HuH-7 (cell line): ENCODE measurements at places on chromosomes 11 and 22.

DNA sequence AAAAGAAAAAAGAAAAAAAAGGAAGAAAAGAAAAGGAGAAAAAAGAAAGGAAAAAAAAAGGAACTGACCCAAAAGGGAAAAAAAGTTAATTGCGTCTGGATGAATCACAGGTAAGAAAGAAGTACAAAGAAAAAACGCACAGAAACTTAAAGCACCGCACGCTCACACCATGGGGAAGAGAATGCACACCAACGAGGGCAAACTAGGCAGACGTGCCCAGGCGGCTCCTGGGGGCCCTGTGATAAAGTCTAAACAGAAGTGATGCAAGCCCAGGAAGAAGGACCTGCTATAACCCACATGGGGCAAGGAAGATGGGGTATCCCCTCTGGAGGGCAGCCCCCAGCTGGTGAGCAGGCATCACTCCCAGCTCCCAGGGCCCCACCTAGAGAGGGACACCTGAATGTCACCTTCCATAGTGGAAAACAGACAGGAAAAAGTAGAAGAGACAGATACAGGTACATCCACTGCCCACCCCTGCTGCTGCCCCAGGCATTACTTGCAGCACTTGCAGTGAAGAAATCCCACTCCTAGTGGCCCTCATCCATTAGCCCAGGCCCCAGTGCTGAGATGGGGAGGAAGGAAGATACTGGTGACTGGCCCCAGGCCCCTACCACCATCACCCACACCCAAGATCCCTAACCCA lies 28.9 kb downstream of the NAP1L4 start:
- no peak for DNase-seq

GRCh38 chr22:32854351-32854804 lies 52.9 kb downstream of the TIMP3 start:
- no peak for DNase-seq

- no peak for DNase-seq
Observed at GRCh38 chr11:45423036-45423435, 136.9 kb upstream of the SYT13 start.

GRCh38 chr22:19808873-19809478 lies 45.7 kb downstream of the GNB1L start:
- DNase-seq, result no peak

DNA sequence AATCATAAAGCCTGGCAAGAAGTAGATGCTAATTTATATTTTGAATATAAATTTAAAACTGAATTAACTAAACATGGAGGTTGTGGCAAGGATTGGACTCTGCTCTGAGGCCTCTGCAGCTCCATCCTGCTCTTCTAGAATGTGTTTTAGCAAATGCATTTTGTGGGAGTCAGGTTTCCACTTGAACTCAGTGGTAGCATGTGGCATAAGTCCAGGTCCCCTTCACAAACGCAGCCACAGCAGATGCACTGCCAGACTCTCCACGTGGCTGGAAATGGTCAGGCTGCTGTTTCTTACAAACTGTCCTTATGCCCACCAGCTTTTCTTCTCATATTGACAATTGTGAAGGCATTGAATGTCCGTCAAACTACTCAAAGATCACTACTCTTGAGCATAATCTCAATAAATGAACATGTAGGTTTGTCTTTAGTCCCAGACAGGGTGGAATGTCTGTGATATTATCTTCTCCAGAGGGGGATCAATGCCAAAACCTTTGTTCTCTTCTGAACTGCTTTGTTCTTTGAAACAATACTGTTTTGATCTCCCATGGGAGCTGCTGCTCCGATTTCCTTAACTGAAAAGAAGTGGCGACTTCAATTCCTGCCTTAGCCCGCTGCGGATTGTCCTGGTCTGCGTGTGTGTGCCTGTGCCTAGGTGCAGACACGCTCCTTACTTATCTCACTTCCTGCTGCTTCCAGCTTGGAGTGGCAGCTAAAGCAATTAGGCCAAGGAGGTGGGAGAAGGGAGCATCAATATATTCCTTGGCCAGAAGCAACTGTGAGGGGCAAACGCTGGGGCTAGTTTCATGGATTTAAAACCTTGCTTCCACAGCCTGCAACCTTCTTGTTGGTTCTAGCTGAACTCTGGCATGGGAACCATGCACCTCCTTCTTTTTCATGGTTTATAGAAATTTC lies 24.2 kb downstream of the EIF4G2 start:
- DNase-seq, result no peak

DNA sequence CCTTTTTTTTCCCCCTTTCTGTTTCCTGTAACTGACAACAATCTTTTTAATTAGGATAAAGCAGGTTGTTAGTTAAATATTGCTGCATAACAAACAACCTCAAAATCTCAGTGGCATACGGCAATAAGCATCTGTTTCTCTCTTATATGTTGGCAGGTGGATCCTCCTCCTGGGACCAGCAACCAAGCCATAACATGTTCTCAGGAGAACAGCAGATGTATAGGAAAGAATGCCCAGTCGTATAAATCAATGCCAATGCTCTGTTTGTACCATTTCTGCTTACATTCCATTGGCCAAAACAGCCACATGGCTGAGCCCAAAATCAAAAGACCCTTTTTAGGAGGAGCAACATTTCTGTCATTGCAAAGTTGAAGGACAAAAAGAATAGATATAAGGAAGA lies 445.7 kb downstream of the AASDHPPT start:
- no peak for DNase-seq

GRCh38 chr11:58928691-58929090 lies 10.6 kb upstream of the GLYATL1 start:
- peak; percentile 11 for DNase-seq

- DNase-seq, result no peak
Observed at GRCh38 chr11:99920956-99921355, 766.1 kb upstream of the ARHGAP42 start.

GRCh38 chr11:17164361-17165246 lies 43.2 kb downstream of the PIK3C2A start:
- DNase-seq, result peak; percentile 29

DNA sequence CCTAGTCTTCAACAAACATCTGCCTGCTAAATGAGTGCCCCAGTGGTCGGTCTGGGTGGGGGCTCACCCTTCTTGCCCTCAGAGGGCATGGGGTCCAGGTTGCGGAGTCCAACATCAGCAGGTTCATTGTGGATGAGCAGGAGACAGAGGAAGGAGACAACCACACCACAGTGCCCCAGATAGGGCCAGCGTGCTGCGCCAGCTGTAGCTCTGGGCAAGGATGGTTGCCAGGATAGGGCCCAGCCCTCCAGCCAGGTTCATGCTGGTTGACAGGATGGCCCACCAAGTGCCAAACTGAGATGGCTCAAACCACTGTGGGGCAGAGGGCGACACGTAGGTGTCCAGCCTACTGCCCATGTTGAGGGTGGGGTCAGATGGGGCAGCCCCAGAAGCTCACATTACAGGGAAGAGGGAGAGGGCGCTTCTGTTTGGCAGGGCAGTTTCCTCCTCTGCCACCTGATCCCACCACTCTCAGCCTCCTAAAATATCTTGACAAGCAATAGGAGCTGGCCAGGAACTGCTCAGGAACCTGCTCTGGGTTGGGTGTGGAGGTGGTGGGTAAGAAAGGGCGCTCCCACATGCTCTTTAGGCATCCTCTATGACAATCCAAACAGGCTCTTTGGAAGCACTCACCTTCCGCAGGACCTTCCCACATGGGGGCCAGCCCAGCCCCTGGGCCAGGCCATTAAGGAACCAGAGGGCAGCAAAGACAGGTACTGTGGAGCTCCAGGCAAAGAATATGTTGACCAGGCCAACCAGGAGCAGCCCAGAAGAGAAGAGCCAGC lies 2.9 kb downstream of the SLC37A4 start:
- no peak for DNase-seq

DNA sequence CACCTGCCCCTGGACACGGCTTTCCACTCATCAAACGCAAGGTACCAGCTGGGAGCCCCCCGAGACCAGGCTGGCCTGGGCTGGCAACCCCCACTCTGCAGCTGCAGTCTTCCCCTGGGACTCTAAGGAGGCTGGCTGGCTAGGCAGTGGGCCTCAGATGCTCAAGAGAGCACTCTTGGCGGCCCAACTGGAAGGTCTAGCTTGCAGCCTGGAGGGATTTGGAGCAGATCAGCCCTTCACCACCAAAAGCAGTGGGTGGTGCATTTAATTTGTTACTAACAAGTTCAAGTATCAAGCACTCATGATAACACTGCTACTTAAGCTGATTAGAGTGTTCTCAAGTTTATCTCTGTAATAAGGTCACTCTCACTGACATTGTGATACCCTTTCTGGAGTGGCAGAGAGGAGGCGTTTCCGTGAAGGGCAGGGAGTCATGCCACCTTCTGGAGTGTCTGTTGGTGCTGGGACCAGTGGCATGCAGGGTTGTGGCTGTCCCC lies 21.5 kb downstream of the C22orf23 start:
- DNase-seq, result no peak

DNA sequence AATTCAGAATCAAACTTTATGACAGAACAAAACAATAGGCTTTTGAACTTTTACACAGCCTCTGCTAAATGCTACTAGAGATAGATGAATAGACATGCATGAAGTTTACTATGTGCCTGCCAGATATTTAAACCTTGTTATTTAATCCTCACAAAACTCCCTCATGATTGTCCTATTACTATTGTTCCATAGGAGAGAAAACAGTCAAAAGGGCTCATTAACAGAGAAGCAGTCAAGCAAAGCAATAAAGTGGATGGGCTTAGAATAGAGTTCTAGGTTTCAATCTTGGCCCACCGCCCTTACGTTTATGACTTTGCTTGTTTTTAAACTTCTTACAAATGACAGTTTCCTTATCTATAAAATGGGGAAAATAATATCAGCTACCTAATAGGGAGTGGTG lies 12.9 kb downstream of the CWC15 start:
- DNase-seq, result no peak

DNA sequence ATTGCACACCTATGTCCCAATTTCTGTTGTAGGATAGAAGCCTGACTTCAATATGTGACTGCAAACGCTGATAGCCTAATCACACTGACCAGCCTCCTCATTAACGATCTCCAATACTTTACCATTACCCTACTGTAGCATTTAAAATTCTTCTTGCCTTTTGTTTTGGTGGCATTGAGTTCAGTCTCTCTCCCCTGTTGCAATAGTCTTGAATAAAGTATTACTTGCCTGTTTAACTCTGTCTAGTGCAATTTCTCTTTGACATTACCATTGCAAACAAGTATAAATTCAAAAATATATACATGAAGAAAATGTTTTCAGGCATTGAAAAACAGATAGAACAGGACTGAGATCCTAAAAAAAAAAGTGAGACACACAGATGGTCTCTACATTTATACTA lies 649.1 kb upstream of the B3GAT1 start:
- DNase-seq, result no peak

- DNase-seq, result no peak
Observed at GRCh38 chr11:115348416-115348815, 155.8 kb downstream of the CADM1 start.

DNA sequence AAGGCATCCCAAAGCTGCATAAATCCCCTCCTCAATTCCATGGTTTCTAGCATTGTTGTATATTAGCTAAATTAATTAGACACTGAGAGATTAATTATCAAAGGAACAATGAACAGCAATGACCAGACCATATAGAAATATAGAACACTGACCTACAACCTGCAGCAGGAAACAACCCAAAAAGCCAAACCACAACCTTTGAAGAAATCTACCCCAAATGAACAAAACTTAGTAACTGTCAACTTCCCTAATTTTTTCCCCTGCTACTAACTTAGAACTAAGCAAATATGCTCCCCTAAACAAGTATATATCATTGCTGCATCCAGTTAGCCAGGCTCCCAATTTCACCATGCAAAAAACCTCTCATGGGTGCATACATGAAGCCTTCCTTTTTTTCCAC lies 268.0 kb upstream of the ANO3 start:
- no peak for DNase-seq

- DNase-seq, result no peak
Observed at GRCh38 chr11:18277565-18278271, 11.7 kb downstream of the SAA1 start.

DNA sequence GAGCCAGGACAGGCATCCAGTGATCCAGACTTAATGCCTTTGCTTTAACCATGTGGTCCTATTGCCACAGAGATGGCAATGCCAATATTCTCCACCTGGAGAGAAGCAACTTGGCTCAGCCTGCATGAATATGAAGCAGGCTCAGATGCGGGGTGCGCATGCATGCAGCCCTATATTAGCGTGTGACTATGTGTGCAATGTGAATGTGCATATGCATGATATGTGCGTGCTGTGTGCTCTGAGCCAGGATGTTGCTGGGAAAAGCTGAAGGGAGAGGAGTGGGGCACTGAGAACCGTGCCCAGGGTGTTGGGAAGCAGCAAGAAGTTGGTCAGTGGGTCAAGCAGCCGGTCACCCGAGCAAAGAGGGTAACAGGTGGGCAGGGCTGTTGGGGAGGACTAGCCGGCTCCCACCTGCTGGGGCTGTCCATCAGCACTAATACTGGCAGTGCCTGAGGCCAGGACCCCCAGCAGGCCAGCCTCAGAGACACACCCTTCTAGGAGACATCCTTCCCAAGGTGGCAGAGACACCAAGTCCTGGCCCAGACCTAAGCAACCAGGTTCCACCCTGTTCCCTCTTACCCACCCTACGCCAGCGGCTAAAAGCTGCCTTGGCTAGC lies 24.8 kb upstream of the MYOD1 start:
- no peak for DNase-seq

DNA sequence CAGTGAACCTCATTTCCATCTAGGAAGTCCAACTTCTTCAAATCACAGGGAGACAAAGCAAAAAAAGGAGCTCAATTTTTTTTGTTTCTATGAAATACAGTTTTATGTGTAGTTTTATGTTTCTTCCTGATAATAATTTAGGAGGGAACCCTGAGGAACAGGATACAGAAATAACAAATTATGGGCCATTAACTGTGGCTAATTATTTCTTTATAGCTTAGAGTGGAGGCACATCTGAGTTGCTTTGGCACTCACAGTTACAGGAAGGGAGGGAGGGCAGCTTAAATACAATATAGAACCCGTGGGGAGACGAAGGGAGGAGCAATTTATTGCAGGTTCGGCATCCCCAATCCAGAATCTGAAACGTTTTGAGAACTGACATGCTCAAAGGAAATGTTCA lies 37.1 kb upstream of the HORMAD2 start:
- DNase-seq, result no peak

DNA sequence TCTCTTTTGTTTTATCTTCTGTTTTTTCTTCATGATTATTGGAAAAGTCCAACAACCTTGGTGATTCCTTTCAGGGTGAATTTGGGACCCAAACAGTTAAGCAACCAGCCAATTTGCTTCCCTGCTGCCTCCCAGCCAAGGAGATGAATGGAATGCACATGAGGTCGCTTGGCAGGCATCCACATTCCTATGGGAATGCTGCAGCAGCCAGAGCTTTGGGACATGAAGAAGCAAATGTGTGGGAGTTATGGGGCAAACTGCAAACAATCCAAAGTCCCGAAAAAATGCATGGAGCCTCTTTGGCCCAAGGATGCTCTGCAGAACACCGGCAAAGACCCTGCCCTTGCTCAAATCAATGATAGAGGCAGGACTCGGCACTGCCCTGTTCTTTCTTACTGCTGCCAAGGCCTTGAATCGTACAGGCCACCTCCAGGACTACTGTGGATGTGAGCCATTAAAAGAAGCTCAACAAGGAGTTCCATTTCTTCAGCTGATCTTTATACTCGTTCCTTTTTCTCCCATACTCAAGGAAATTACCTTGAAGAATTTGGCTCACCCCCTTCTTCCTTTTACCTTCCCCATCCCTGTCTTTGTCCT lies 117.3 kb upstream of the TEAD1 start:
- no peak for DNase-seq

- no peak for DNase-seq
Observed at GRCh38 chr11:26399336-26399735, 67.4 kb downstream of the ANO3 start.
